ENCODE measurements at places on chromosomes 13 and 19. TPM values are rescaled to one million over a fixed set of nuclear protein-coding genes. Genes with fewer than 3 reads are reported as not detected.

- no peak for DNase-seq
Observed at GRCh38 chr19:2270157-2270422, 11.9 kb downstream of the PEAK3 start.

GRCh38 chr13:29573190-29573589 is 22.3 kb downstream of the SLC7A1 start:
- peak; percentile 69 for DNase-seq

GRCh38 chr19:51552996-51553725 is 17.9 kb upstream of the ZNF175 start:
- peak; percentile 47 for DNase-seq

The ZNF681 gene
- 2.0 TPM for total RNA-seq

The RXFP2 gene
- not detected for total RNA-seq

- peak; percentile 86 for DNase-seq
Observed at GRCh38 chr19:36136964-36137686, 2.7 kb upstream of the CAPNS1 start.
